ENCODE measurements at places on chromosomes 2 and 18. TPM values are rescaled to one million over a fixed set of nuclear protein-coding genes. Genes with fewer than 3 reads are reported as not detected.

DNA sequence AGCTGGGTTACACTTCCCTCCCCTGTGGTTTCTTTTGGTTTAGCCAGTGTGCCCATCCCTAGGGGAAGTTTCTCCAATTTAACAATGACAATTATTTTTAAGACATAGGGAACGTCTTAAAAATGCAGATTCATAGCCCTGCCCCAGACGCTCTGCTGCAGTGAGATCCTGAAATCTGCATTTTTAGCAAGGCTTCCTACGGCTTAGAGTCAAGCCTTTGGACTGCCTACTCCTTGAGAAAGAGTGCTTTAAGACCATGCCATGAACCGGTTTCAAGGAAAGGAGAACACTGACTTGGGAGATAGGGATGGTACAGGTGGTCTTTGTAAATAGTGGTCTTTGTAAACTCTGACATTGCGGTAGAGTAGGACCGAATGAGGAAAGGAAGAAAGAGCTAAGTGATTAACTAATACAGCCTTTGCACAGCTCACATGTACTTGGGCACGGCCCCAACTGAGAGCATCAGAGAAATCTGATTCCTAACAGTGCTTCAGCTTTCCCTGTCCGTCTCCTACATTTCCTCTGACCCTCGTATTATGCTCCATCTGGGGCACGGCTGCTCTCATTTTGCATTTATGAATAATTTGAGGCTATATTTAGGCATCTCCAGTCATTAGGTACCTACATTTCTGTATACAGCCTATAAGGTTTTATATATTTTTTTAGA is 217.6 kb upstream of the TANK start:
- no peak for DNase-seq

GRCh38 chr2:160142472-160142871 is 57.6 kb downstream of the ITGB6 start:
- DNase-seq = no peak

ZNF638 gene
- 96.5 TPM for total RNA-seq

- no peak for DNase-seq
Observed at GRCh38 chr18:616380-616995, 19.7 kb downstream of the CLUL1 start.

AQP12B gene
- not detected for total RNA-seq

- DNase-seq = peak; percentile 62
Observed at GRCh38 chr2:101473911-101474701, 806 bp downstream of the RFX8 start.

RETREG2 gene
- total RNA-seq = 52.5 TPM

DNA sequence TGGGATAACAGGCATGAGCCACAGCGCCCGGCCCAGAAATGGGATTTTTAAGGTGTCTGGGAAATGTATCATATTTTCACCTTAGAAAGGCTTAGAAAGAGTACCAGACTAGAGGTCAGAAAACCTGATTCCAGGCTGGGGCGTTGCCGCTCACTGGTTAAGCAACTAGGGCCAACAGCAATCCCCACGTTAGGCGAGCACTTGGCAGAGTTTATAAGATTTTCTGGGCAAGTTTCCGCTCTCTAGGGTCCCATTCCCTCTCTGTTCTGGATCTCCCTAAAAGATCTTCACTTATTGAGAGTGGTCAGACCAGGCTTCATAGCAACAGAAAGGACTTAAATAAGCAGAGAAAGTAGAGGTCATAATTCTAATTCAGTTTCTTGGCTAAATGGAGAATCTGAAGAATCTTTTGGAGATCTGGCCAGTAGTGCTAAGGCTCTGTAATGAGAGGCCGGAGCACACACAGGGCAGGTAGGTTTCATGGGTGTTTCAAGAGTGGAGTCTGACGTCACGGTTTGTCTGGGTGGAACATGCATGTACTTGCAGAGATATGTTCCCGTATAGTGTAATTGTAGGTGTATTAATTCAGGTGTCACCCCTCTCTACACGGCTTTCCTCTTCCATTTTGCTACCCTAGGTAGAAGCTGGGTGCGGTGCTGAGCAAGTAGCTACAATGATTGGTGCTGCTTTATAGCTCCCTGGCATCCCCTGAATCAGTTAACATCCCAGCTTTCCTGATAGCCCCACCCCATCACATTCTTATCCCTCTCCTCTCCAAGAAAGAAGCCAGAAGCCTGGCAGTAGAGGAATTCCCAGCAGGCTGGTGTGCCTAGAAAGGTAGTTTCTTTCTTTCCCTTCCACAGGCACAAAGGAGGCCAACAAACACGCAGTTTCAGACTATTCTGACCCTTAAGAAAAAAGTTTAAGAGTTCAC is 4.4 kb upstream of the SMAD7 start:
- no peak for DNase-seq

Data from activated T-helper 2 cell treated with anti-CD3 and anti-CD28 coated beads, Interferon-gamma antibody, Interleukin-2, Interleukin-4, amounts not matched to agents 10 μg/mL and 5 μg/mL and 100 μg/mL, durations not matched to agents 14 hours and 24 hours and 36 hours (primary cell).